ENCODE measurements at places on chromosomes 11 and 22.

GRCh38 chr11:67441731-67442351 lies 1.4 kb downstream of the CORO1B start:
- no peak for DNase-seq
- no peaks in the 10 kb centered on the region for H3K27me3 ChIP-seq
- no peak overlapping the region for H3K27ac ChIP-seq
- H3K4me3 ChIP-seq: no peak overlapping the region

DNA sequence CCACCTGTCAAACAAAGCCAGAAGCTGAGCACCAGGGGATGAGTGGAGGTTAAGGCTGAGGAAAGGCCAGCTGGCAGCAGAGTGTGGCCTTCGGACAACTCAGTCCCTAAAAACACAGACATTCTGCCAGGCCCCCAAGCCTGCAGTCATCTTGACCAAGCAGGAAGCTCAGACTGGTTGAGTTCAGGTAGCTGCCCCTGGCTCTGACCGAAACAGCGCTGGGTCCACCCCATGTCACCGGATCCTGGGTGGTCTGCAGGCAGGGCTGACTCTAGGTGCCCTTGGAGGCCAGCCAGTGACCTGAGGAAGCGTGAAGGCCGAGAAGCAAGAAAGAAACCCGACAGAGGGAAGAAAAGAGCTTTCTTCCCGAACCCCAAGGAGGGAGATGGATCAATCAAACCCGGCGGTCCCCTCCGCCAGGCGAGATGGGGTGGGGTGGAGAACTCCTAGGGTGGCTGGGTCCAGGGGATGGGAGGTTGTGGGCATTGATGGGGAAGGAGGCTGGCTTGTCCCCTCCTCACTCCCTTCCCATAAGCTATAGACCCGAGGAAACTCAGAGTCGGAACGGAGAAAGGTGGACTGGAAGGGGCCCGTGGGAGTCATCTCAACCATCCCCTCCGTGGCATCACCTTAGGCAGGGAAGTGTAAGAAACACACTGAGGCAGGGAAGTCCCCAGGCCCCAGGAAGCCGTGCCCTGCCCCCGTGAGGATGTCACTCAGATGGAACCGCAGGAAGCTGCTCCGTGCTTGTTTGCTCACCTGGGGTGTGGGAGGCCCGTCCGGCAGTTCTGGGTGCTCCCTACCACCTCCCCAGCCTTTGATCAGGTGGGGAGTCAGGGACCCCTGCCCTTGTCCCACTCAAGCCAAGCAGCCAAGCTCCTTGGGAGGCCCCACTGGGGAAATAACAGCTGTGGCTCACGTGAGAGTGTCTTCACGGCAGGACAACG lies 11.7 kb downstream of the CXCR5 start:
- H3K4me1 ChIP-seq: no peaks in the 10 kb centered on the region
- no peaks in the 10 kb centered on the region for H3K27me3 ChIP-seq
- H3K36me3 ChIP-seq: no peaks in the 10 kb centered on the region
- no peak overlapping the region for H3K27ac ChIP-seq
- DNase-seq: no peak

DNA sequence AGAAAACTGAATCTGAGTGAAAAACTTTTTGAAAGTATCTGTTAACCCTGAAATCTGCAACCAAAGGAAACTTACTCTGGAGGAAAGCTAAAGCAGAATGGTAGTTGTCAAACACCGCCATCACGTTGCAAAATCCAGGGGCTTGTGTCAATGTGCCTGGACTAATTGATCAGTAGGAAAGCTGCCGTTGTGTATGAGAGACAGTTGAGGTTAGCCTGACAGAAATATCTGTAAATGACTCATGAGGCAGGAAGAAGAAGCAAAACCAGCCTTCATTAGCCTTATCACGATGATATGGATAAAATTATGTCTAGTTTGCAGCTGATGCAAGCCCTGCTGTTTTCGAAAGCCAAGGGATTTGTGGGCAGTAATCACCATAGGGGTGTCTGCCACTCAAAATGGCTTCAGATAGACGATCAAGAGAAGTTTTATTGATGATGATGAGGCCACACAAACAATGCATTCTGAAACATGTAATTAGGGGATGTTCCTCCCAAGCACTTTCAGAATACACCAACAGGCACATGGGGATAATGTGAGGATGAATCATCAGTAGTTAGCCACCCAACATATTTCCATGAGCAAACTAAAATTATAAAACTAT lies 8.9 kb downstream of the SCGB1A1 start:
- H3K27me3 ChIP-seq: no peaks in the 10 kb centered on the region
- DNase-seq: no peak
- peaks cover 36% of the 10 kb centered on the region for H3K4me1 ChIP-seq

GRCh38 chr22:46355369-46355995 lies 20.0 kb downstream of the TRMU start:
- H3K27me3 ChIP-seq: no peaks in the 10 kb centered on the region
- no peaks in the 10 kb centered on the region for H3K4me1 ChIP-seq
- no peak overlapping the region for H3K27ac ChIP-seq

DNA sequence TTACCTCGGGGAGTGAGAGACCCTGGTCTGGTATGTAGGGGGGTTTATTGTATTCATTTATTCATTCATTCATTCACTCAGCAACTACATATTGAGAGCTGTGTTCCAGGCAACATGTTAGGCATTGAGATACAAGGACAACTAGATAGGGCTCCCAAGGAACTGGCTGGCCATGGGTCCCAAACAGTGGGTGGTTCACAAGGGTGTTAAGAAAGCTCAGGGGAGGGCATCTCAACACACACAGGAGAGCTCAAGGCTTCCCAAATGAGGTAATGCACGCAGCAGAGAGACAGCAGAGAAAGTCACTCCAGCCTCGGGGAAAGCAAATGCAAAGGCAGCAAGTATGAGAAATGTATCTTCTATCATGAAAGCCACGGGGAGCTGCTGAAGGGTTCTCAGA lies 51.8 kb downstream of the BTG4 start:
- no peaks in the 10 kb centered on the region for H3K36me3 ChIP-seq
- DNase-seq: no peak
- H3K27ac ChIP-seq: no peak overlapping the region
- no peaks in the 10 kb centered on the region for H3K27me3 ChIP-seq

DNA sequence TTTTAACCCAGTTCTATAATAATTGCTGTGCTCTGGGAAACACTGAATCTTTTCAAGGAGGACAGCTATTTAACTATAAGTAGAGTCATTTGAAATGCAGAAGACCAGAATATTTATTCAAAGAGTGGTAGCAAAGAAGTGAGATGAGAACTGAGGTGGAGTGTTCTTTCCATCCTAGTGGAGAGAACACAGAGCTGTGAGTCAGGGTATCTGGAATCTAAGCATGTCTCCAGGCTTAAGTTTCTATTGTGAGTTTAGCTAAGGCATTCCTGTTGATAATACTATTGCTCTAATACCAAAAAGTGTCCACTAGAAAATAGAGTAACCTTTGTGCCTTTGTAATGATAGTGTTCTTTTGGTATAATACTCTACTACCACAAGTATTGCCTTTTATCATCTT lies 32.4 kb downstream of the JAM3 start:
- no peak overlapping the region for H3K4me3 ChIP-seq
- no peaks in the 10 kb centered on the region for H3K36me3 ChIP-seq
- no peak for DNase-seq
- no peaks in the 10 kb centered on the region for H3K4me1 ChIP-seq

DNA sequence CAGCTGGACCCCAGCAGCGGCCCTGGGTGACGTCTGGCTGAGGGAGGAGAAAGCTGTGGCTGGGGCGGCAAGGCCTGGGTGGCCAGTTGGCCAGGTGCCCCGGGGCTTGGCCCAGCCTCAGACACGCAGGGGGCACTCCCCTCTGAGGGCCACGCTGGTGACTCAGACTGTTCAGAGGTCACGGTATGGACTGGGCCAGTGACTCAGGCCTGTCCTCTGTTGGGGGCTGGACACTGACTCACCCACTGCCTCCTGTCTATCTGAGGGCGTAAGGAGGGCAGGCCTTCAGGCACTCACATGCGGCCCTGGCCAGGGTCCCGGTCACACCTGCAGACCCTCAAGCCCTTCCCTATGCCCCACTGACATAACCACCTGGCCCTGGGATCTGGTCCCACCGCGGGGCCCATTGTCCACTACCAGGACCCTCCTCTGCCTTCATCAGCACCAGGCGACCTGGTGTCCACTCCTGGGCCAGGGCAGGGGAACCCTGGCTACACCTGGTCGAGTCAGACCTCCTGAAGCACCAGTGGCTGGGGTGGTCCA lies 3.7 kb upstream of the MUC5AC start:
- peak; percentile 63 for DNase-seq
- no peaks in the 10 kb centered on the region for H3K4me1 ChIP-seq
- no peak overlapping the region for H3K4me3 ChIP-seq
- no peak overlapping the region for H3K27ac ChIP-seq
- no peaks in the 10 kb centered on the region for H3K36me3 ChIP-seq

GRCh38 chr22:36765131-36765942 lies 10.6 kb downstream of the IFT27 start:
- DNase-seq: no peak
- H3K36me3 ChIP-seq: no peaks in the 10 kb centered on the region
- no peak overlapping the region for H3K4me3 ChIP-seq
- no peaks in the 10 kb centered on the region for H3K4me1 ChIP-seq
- no peak overlapping the region for H3K27ac ChIP-seq
- no peaks in the 10 kb centered on the region for H3K27me3 ChIP-seq

GRCh38 chr22:32652645-32653270 lies 148.7 kb upstream of the TIMP3 start:
- no peak overlapping the region for H3K4me3 ChIP-seq
- DNase-seq: no peak
- no peaks in the 10 kb centered on the region for H3K4me1 ChIP-seq
- no peaks in the 10 kb centered on the region for H3K36me3 ChIP-seq
- no peak overlapping the region for H3K27ac ChIP-seq

GRCh38 chr11:7657306-7658025 lies 15.8 kb downstream of the CYB5R2 start:
- DNase-seq: peak; percentile 31
- peaks cover 33% of the 10 kb centered on the region for H3K36me3 ChIP-seq
- no peak overlapping the region for H3K27ac ChIP-seq
- no peaks in the 10 kb centered on the region for H3K4me1 ChIP-seq

DNA sequence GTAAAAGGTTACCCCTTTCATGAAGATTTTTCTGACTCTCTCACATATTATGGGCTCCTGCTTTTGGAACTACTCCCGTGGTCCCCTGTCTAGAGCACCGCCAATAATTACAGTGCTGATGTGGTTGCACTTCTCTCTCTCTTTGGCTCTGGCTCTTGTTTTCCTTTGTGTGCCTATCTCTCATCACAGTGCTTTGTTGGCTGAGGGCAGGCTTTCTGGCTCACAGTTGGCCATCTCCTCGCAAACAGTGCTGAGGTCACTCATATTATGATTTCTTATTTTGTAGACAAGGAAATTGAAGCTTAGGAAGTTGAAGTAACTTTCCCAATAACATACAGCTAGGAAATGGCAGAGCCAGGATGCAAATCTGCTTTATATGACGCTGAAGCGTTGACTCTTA lies 192.5 kb downstream of the DDX10 start:
- H3K4me3 ChIP-seq: no peak overlapping the region
- no peak for DNase-seq
- no peak overlapping the region for H3K27ac ChIP-seq
- H3K36me3 ChIP-seq: no peaks in the 10 kb centered on the region
- H3K4me1 ChIP-seq: no peaks in the 10 kb centered on the region
- no peaks in the 10 kb centered on the region for H3K27me3 ChIP-seq

DNA sequence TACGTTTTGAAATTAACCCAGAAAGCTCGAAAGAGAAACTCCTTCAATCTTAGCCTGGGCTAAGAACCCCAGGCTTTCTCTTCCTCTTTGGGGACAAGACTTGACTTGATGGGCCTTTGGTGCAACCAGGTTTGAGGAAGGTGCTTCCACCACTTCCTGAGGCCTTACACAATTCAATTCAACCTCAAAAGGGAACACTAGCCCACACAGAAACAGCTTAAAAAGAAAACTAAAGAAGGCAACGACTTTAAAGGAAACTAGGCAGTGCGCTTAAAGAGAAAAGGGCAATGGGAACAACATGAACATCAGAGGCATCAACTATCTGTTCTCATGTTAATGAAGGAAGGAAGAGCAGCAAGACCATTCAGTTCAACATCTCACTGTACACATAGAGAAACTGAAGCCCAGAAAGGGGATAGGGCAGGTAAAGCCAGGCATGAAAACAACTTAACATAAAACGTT lies 24.8 kb downstream of the PAK1 start:
- H3K36me3 ChIP-seq: no peaks in the 10 kb centered on the region
- H3K4me3 ChIP-seq: no peak overlapping the region
- no peaks in the 10 kb centered on the region for H3K27me3 ChIP-seq
- H3K27ac ChIP-seq: no peak overlapping the region
- no peak for DNase-seq

- no peak overlapping the region for H3K27ac ChIP-seq
- no peaks in the 10 kb centered on the region for H3K36me3 ChIP-seq
- DNase-seq: no peak
- no peak overlapping the region for H3K4me3 ChIP-seq
These were observed 1252.7 kb downstream of the BRD1 start for GRCh38 chr22:48574776-48575617.

- no peak overlapping the region for H3K4me3 ChIP-seq
- H3K36me3 ChIP-seq: no peaks in the 10 kb centered on the region
- H3K27me3 ChIP-seq: no peaks in the 10 kb centered on the region
These were observed 128.7 kb downstream of the SPATA19 start for GRCh38 chr11:133716602-133717001.

DNA sequence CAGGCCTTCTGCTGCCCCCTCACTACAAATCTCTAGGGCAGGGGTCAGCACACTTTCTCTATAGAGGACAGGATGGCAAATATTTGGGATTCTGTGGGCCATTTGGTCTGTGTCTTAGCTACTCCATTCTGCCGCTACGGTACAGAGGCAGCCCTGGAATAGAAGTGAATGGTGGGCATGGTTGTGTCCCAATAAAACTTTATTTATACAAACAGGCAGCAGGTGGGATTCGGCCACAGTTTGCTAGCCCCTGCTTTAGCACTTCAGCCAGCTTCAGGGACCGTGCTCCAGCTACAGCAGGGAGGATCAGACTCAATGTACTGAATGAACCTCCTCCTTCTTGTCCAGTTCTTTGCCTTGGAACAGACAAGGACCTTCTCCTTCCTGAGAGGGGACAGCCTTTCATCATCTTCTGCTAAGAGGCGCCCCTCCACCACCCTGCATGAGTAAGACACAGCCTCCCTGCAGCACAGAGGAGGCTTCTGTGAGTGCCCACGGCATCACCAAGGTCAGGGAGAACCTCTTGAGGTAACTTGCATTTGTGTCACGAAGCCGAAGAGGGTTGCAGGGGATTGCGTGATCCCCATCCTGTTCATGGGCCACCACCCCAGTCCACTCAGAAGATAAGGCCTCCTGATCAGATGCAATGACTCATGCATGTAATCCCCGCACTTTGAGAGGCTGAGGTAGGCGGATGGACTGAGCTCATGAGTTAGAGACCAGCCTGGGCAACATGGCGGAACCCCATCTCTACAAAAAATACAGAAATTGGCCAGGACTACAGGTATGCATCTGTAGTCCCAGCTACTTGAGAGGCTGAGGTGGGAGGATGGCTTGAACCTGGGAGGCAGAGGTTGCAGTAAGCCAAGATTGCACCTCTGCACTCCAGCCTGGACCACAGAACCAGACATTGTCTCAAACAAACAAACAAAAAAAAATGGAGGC lies 4.6 kb downstream of the C11orf24 start:
- DNase-seq: no peak
- H3K36me3 ChIP-seq: peaks cover 48% of the 10 kb centered on the region
- no peaks in the 10 kb centered on the region for H3K4me1 ChIP-seq
- peak overlapping the region; percentile 3 for H3K27ac ChIP-seq
- no peaks in the 10 kb centered on the region for H3K27me3 ChIP-seq
